ENCODE measurements at places on chromosomes 12 and 14. TPM values are rescaled to one million over a fixed set of nuclear protein-coding genes. Genes with fewer than 3 reads are reported as not detected.

Gene KLRB1
- not detected for total RNA-seq

DNA sequence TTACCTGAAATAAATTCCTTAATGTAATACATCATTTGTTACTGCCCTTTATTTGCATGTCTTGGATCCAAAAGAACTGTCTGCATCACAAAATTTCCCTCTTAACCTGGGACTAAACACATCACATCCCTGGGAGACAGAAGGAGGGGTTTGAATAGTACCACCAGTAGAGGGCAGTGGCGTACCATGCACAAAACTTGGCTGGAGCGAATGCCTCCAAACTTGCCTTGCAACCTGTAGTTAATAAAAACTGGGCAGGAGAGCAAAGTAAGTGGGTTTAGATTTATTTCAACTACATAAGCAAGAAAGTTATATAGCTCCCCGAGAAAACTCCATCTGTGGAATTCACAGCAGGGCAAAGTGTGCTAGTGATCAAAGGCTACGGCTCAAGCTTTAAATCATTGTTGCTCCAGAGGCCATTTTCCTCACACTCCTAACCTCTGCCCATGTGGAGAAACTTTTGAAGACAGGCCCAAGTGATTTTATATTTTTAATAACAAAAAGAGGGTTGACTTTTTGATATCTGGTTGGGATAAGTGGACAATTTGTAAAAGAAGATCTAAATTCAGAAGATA is 1176.7 kb upstream of the SEL1L start:
- no peak overlapping the region for H3K27ac ChIP-seq
- H3K27me3 ChIP-seq: no peaks in the 10 kb centered on the region

Gene STAB2
- not detected for total RNA-seq

Gene SELPLG
- 6.1 TPM for total RNA-seq

Gene CDKL1
- total RNA-seq: 7.9 TPM

DNA sequence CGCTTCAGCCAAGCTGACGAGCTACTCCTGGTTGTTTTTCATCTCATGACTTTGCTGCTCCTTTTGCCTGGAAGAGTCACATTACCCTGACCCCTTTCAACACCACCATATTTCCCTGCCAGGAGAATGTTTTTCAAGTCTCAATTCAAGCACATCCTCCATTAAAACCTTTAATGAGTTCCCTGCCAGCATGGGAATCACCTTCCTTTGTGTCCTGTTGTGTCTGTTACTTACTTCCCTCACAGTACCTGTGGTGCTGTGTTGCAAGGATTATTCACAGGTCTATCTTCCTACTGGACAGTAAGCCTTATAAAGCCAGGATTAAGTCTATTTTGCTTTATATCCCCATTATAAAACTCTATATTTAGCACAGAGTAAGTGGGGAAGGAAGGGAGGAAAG is 13.6 kb upstream of the SLC35F4 start:
- H3K4me3 ChIP-seq: no peak overlapping the region
- no peak overlapping the region for H3K27ac ChIP-seq
- H3K4me1 ChIP-seq: no peaks in the 10 kb centered on the region
- H3K36me3 ChIP-seq: no peaks in the 10 kb centered on the region
- DNase-seq: no peak

DNA sequence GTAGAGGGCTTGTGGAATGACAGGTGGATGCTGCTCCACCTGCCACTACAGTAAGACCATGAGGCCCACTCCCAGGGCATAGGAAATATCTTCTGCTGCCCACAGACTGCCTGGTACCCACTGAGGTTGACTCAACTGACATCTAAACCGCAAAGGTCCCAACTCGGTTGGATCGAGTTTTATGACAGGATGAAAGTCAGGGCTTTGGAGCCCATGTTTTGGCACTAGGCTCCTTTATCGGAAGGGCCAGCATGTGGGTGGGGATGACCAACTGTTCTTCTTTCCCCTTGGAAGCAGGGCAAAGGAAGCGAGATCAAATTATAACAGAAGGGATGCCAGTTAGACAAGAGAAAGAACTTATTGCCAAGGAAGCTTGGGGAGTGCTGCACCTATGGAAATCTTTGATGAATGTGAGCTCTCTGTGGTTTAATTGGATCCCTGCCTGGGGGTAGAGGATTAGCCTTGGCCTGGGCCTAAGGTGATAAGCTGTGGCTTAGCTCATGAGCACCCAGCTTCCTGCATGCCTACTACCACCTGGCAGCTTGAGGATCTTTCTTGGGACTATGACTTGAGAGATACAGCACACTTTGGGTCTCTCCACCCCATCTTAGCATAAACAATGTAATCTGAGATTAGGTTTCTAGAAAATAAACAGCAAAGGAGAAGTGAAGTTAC is 121.8 kb downstream of the KCNA5 start:
- no peak overlapping the region for H3K27ac ChIP-seq
- H3K27me3 ChIP-seq: no peaks in the 10 kb centered on the region
- H3K4me3 ChIP-seq: no peak overlapping the region
- H3K4me1 ChIP-seq: no peaks in the 10 kb centered on the region
- no peak for DNase-seq

Gene PLCZ1
- total RNA-seq: not detected

GRCh38 chr14:86973177-86973576 is 1019.8 kb downstream of the GALC start:
- DNase-seq: no peak
- no peaks in the 10 kb centered on the region for H3K27me3 ChIP-seq
- H3K4me1 ChIP-seq: no peaks in the 10 kb centered on the region
- no peak overlapping the region for H3K27ac ChIP-seq
- H3K36me3 ChIP-seq: no peaks in the 10 kb centered on the region

- peak; percentile 25 for DNase-seq
- peak overlapping the region; percentile 56 for H3K4me3 ChIP-seq
- H3K27me3 ChIP-seq: peaks cover 15% of the 10 kb centered on the region
- peaks cover 51% of the 10 kb centered on the region for H3K4me1 ChIP-seq
- H3K27ac ChIP-seq: no peak overlapping the region
- no peaks in the 10 kb centered on the region for H3K36me3 ChIP-seq
Measured at GRCh38 chr14:64705381-64706118, 1.3 kb downstream of the PLEKHG3 start.

GRCh38 chr12:65761301-65761700 is 63.0 kb upstream of the HMGA2 start:
- no peaks in the 10 kb centered on the region for H3K36me3 ChIP-seq
- H3K27ac ChIP-seq: no peak overlapping the region
- H3K4me1 ChIP-seq: no peaks in the 10 kb centered on the region
- no peak overlapping the region for H3K4me3 ChIP-seq

GRCh38 chr12:88571543-88571942 is 8.7 kb downstream of the KITLG start:
- H3K27ac ChIP-seq: no peak overlapping the region
- H3K36me3 ChIP-seq: no peaks in the 10 kb centered on the region
- no peak overlapping the region for H3K4me3 ChIP-seq
- H3K4me1 ChIP-seq: no peaks in the 10 kb centered on the region

GRCh38 chr12:14190694-14191093 is 174.8 kb upstream of the ATF7IP start:
- no peak overlapping the region for H3K27ac ChIP-seq
- no peaks in the 10 kb centered on the region for H3K27me3 ChIP-seq
- no peaks in the 10 kb centered on the region for H3K36me3 ChIP-seq
- no peak for DNase-seq

DNA sequence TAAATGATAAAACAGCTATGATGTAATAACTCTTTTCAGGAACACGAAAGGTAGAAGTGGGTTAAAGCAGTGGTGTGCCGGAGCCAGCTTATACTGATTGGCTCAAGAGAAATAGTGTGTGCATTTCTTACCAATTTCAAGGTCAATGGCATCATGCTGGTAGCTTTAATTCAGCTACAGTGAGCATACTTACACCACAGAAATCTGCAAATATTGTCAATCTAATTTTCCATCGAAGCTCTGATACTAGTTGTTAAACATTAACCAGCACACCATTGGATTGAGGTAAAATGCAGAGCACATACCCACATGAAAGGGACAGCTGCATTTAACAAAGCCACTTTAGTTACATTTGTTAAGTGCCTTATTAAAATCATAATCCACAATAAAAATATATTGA is 225.7 kb downstream of the KCNC2 start:
- no peaks in the 10 kb centered on the region for H3K4me1 ChIP-seq
- H3K27me3 ChIP-seq: no peaks in the 10 kb centered on the region
- H3K4me3 ChIP-seq: no peak overlapping the region
- H3K36me3 ChIP-seq: no peaks in the 10 kb centered on the region

Gene PELI2
- total RNA-seq: 18.9 TPM

GRCh38 chr14:76716285-76716684 is 45.0 kb upstream of the VASH1 start:
- H3K4me3 ChIP-seq: no peak overlapping the region
- no peaks in the 10 kb centered on the region for H3K36me3 ChIP-seq
- H3K4me1 ChIP-seq: no peaks in the 10 kb centered on the region
- H3K27me3 ChIP-seq: no peaks in the 10 kb centered on the region

Gene AKAP5
- 1.7 TPM for total RNA-seq

GRCh38 chr12:123801573-123802178 is 39.6 kb downstream of the DNAH10 start:
- no peak overlapping the region for H3K4me3 ChIP-seq
- no peaks in the 10 kb centered on the region for H3K36me3 ChIP-seq
- DNase-seq: peak; percentile 8
- H3K27ac ChIP-seq: no peak overlapping the region
- H3K27me3 ChIP-seq: no peaks in the 10 kb centered on the region

DNA sequence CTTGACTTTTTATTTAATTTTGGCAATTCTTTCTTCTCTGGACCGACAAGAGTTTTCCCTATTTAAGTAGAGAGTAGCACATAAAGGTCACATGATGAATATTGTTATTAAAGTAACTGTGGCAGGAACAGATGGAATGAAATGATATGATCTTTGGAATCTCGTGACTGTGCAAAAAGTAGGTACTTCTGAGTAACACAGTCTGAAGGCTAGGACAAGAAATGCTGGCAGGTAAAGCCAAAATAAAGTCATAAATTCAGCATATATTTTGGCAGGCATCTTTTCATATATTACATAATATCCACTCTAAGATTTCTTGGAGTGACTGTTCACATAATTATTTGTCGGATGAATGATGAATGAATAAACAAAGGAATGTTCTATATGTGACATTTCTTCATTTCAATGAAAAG is 121.4 kb downstream of the EFCAB11 start:
- H3K27me3 ChIP-seq: no peaks in the 10 kb centered on the region
- no peak overlapping the region for H3K4me3 ChIP-seq
- H3K27ac ChIP-seq: no peak overlapping the region
- no peak for DNase-seq
- H3K36me3 ChIP-seq: no peaks in the 10 kb centered on the region
